ENCODE measurements at places on chromosomes 1 and 21. TPM values are rescaled to one million over a fixed set of nuclear protein-coding genes. Genes with fewer than 3 reads are reported as not detected.

- DNase-seq = peak; percentile 42
Observed at GRCh38 chr1:3274972-3275371, 179.5 kb upstream of the ARHGEF16 start.

GRCh38 chr21:43605320-43606215, 53.7 kb downstream of the HSF2BP start:
- no peak for DNase-seq

GRCh38 chr1:7656557-7657215, 114.4 kb upstream of the VAMP3 start:
- no peak for DNase-seq

DNA sequence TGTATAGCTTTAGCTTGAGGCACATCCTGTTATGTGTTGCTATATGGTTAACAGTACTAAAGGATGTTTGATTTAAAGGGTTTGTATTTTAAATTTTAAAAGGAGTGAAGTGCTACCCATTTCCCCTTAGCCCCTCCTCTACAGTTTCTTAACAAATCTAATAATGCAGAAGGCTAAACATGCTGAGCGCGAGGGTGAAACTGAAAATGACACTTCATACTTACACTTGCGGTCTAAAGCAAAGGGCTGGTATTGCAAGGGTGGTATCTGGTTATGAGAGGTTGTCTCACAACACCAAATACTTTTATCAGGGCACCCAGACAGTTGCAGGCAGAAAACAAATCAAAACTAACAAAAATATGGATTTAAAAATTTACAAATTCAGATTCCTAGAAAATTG, 172.3 kb downstream of the SIPA1L2 start:
- no peak for DNase-seq

ENAH gene
- 10.5 TPM for total RNA-seq

KCNA2 gene
- total RNA-seq = 0.11 TPM

Data from upper lobe of left lung (tissue), 6 donors.